ENCODE measurements at places on chromosomes 1 and 21.

GRCh38 chr21:44051462-44051941 is 39.4 kb downstream of the TRAPPC10 start:
- no peak for DNase-seq

DNA sequence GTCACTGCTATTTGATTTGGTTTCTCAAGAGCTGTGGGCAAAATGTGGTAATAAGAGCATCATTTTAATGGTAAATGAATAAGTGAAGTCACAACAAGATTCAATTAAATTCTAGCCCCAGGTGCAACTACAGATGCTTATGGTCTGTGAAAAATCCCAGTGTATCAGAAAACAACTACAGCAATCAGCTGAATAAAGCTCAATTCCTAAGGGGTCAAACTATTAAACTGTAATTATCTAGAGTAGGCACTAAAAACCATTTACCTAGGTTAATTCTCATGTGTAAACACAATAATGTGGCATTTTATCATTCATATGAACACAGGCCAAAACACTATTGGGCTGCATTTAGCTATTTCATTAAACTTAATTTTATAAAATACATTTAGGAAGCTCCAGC is 9.6 kb downstream of the TARBP1 start:
- DNase-seq = no peak

GRCh38 chr1:162701286-162701685 is 69.0 kb downstream of the DDR2 start:
- DNase-seq = peak; percentile 42

DNA sequence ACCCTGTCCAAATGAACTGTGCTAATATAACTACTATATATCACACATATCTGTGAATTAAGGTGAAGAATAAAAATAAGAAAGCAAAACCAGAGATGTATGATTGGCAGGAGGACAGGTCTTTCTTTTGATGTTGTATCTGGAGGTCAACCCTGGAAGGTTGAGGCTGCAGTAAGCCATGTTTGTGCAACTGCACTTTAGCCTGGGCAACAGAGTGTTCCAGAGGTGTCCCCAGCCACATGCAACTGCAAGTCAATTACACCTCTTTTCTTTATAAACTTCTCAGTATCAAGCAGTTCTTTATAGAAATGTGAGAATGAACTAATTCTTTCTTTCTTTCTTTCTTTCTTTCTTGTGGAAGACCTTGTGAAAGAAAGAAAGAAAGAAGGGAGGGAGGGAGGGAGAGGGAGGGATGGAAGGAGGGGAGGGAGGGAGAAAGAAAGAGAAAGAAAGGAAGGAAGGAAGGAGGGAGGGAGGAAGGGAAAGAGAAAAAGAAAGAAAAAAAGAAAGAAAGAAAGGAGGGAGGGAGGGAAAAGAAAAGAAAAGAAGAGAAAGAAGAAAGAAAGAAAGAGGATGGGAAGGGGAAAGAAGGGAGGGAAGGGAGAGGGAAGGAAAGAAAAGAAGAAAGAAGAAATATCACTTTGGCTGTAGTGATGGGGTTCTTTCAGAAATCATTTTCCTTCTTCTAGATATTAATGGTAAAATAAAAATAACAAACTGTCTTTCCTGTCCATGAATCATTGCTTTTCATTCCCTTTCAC is 54.0 kb upstream of the S1PR1 start:
- DNase-seq = no peak

DNA sequence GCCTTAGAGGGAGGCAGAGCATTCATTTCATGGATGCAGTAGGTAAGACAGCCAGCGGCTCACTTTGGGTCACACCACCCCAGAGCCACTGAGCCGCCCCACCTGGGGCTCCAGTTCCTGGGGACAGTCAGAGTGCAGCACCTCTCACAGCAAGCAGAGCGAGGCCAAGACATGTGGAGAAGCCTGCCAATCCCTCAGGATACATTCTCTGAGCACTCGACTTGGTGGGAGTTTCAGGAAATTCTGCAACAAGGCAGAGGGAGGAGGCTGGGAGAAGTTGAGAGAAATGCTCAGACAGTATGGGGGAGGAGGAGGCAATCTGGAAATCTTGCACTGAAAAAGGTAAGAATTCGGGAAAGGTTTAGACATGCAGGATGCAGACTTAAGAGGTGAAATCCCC is 60.8 kb upstream of the WLS start:
- no peak for DNase-seq

DNA sequence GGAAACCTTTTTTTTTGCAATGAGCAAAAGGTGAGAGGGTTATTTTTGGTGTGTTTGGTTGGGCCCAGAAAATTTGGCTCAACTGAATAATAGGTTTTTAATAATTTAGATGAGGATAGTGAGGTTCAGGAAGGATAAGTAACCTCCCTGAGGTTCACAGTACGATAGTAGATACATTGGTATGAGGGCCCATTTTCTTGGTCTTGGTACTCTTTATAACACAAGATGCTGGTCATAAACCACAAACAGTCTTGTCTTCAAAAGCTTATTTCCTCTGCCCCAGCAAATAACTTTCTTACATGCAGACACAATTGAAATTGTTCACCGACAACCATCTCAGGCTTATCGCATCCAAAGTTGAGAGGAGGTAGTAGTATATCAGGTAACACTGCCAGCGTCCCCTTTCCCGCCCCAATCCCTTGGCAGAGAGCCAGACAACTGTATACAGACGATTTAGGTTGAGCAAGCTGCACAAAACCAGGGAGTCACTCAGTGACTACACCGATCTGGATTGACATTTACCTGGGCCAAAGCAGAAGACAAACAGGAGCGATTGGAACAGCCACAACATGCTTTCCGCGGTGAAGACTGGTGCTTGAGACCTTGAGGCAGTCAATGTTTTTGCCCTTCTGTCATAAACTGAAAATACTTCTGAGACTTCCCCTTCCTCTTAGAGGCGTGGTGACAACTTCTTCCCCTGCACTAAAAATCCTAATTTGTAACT is at the start of gene SLAMF6:
TSS of gene SLAMF6 (minus strand) at position 634 of the 724 bp plus-strand sequence. CDS start at position 571, 63 bp downstream.
- DNase-seq = no peak

GRCh38 chr1:84245563-84245962 is 55.9 kb upstream of the SAMD13 start:
- no peak for DNase-seq

DNA sequence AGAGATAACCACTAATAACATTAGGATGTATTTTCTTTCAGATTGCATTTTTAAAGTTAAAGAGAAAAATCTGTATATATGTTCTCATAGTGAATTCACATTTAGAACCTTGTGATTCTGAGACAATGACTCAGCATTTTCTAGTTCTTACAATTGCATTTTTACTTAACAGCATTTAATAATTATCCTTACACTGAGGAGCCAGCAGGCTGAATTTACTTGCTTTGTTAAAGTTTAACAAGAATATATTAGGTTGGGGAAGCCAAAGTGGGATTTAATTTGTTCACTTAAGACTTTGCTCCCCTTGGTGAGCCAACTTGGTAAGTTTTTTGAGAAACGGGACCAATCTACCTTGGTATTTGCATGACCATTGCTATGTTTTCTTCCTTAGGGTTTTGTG is 4.5 kb downstream of the PATJ start:
- DNase-seq = no peak

DNA sequence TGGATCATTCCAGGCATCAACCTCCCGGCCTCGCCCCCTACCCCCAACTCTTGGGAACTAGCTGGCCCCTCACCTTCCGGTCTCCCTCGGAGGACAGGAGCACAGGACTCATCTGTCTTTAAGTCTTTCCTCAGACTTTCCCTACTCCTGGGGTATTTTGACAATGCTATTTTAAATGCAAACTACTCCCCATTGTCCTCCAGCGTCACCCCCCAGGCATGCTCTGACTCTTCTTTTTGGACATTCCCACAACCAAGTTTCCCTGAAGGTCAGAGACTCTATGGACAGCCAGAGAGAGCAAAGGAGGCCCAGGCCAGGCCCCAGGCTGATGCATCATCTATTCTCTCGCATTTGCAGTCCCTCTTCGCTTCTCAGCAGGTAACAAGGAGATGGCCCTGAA is 424.3 kb downstream of the PCP4 start:
- DNase-seq = no peak

- DNase-seq = no peak
Observed at GRCh38 chr1:244789731-244790130, 45.7 kb upstream of the COX20 start.

GRCh38 chr1:87030740-87031690 is 116.6 kb downstream of the HS2ST1 start:
- DNase-seq = no peak

GRCh38 chr21:34202553-34203372 is 129.4 kb downstream of the MRPS6 start:
- DNase-seq = peak; percentile 29

GRCh38 chr1:183638649-183639387 is 3.2 kb upstream of the ARPC5 start:
- no peak for DNase-seq

DNA sequence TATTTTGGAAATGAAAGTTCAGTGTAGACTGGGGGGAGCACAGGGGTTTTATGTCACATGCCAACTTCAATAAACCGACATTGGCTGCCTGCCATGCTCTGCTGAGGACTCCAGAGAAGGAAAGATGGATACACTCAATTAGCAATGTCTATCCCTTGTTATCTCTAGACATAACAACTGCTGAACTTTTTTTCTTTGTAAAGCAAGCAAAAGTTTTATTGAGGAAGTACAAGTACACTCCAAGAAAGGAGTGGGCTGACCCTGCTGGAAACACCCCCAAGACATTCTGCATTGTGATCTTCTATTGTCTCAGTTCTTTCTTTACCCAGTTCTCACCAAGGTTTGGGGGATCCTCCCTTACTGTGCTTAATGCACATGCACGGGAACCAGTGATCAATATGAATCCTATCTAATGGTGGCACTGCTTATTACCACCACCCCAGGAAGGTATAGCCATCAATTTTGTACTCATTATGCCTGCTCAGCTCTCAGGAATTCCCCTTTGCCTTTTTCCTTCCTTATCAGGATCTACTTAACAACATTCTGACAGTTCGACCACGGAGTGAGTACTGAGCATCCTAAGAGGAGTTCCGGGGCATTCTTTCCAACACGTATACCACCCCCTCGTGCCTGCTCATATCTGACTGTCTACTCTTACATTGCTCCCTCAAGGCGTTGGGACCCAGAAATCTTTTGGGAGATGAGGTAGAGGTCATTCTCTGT is 28.7 kb downstream of the SYNJ1 start:
- no peak for DNase-seq

GRCh38 chr1:93080179-93080823 is 1.2 kb downstream of the MTF2 start:
- DNase-seq = no peak

GRCh38 chr1:39469150-39469549 is 22.3 kb upstream of the BMP8A start:
- DNase-seq = no peak

DNA sequence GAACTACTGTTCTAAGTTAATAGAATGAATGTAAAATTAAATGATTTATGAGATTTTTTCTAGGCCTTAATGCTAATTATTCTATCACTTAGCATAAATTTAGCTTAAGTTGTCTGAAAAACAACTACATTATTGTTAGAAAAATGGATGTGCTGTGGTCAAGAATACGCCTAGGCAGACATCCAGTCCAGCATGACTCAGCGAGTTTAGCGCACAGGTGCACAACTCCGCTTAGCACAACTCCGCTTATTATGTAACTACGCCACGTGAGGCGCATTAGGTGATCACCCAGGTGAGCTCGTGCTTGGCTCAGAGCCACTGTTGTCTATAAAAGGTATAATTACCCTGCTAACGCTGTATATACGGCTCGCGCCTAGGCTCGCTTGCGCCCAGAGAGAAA is 1043.6 kb upstream of the ADGRL4 start:
- DNase-seq = no peak

GRCh38 chr1:111399792-111400610 is 27.5 kb downstream of the OVGP1 start:
- DNase-seq = peak; percentile 25

GRCh38 chr1:227316456-227316855 is 1.8 kb downstream of the CDC42BPA start:
- DNase-seq = no peak

GRCh38 chr21:39097335-39097861 is 85.9 kb downstream of the PSMG1 start:
- DNase-seq = no peak

DNA sequence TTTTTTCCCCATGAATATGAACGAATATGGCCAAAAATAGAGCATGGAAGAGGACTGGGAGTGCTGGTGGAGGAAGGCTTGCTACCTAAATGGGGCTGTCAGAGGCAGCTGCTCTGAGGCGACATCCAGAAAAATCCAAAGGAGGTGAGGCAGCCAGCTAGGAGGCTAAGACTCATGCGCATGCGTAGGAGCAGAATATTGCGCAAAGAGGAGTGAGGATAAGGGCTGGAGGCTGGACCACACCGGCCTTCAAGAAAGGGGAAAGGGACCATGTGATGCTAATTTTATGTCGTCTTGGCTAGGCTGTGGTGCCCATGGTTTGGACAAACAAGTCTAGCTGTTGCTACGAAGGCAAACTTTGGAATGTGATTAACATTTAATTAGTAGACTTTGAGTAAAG is 30.5 kb downstream of the HEYL start:
- DNase-seq = no peak

- DNase-seq = peak; percentile 33
Observed at GRCh38 chr1:237043846-237044636, 2.1 kb downstream of the RYR2 start.
